ENCODE measurements at places on chromosomes 16 and 17.

GRCh38 chr17:6110592-6110991 lies 40.4 kb downstream of the WSCD1 start:
- DNase-seq, result no peak

GRCh38 chr17:78884148-78884825 lies 18.7 kb downstream of the CEP295NL start:
- no peak for DNase-seq

DNA sequence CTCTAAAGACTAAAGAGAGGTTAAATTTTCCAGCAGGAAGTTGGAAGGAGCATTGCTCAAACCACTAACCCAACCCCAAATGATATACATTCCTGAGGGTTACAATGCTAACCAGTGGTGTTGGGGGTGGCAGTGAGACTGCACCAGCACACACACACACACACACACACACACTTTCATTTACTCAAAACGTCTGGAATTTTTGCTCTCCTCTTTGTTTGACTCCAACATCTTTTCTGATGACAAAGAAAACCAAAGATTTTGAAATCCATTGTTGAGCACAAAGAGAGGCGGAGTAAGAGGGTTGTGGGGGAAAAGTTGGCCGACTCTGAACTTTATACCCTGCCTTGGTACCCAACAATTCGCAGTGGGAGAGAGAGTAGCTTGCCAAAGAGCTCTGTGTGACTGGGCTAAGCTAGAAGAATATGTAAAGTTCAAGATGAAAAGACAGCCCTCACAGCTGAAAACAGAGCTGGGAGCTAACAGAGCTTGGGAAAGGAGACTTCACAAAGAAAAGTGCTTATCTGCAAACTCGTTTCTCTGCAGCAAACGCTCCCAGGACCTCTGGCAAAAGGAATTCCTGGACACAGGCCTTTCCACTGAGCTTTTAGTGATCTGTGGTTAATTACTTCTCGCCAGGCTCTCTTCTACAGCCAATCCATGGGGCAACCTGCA lies 426.0 kb upstream of the CDH11 start:
- DNase-seq, result no peak

DNA sequence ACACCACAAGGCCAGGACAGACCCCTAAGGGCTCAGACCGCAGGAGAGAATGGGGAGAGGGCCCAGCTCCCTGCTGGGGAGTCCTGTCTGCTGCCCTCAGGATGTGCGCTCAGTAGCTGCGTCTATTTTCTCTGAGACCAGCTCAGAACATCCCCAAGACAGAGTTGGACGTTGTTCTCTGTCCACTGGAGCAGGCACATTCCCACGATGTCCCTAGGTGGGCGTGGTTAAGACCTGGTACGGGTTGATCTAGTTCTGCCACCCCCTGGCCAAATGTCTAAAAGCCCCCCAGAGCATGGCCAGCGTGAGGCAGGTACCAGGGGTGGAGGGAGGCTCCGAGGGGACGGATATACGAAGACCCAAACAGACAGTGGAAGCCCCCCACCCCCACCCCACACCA lies 842 bp upstream of the CALB2 start:
- DNase-seq, result no peak

GRCh38 chr16:68259007-68259825 lies 5.1 kb upstream of the SLC7A6 start:
- no peak for DNase-seq

DNA sequence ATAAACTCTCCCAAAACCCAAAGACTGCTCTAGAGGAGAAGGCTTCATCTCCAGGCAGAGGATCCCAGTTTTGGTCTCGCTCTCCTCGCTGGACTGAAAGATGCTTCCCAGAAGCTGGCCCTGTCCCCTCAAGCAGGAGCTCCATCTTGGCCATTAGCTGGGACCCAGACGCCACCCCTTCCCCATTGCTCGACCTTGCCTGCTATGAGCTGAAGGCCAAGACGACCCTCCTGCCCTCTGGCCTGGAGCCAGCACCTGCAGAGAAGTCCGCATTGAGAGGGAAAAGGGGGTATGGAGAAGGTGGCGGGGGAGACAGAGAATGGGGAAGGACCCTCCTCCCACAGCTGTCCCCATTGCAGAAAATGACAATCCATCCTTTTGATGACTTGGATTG lies 3.6 kb upstream of the RCVRN start:
- DNase-seq, result no peak

GRCh38 chr17:15915961-15916360 lies 29.0 kb upstream of the ADORA2B start:
- no peak for DNase-seq

- no peak for DNase-seq
Observed at GRCh38 chr17:81418710-81419318, 23.6 kb downstream of the BAHCC1 start.

DNA sequence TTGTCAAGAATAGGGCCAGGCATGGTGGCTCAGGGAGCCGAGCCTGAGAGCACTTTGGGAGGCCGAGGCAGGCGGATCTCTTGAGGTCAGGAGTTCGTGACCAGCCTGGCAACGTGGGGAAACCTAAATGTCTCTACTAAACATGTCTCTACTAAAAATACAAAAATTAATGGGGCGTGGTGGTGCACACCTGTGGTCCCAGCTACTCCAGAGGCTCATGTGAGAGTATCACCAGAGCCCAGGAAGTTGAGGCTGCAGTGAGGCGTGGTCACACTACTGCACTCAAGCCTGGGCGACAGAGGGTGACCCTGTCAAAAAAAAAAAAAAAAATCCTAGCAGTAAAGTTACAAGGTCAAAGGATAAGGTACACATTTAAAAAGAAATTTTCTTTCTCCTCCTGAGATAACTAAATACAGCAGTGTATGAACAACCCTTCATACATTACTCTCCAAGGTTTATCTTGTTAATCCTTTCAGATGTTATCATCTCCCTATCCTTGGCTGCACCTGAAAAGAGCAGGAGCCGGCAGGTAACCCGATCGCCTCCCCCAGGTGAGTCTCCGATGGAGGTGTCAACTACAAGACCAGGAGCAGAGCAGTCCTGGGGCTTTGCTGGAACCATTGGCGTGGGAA lies 122.3 kb downstream of the GOSR1 start:
- DNase-seq, result no peak

- DNase-seq, result no peak
Observed at GRCh38 chr16:10145542-10146035, 36.6 kb downstream of the GRIN2A start.

DNA sequence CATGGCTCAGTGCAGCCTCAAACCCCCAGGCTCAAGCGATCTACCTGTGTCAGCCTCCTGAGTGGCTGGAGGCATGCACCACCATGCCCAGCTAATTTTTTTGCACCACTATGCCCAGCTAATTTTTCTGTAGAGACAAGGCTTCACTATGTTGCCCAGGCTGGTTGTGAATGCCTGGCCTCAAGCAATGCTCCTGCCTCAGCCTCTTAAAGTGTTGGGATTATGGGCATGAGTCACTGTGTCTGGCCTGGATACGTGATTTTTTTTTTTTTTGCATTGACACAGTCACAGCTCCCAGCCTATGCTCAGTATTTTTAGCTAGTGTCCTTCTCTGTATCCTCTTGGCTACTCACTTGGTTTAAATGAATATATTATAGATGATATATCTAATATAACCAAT lies 377.0 kb upstream of the TNRC6C start:
- DNase-seq, result no peak

GRCh38 chr16:733382-734207 lies 6.7 kb downstream of the HAGHL start:
- no peak for DNase-seq

DNA sequence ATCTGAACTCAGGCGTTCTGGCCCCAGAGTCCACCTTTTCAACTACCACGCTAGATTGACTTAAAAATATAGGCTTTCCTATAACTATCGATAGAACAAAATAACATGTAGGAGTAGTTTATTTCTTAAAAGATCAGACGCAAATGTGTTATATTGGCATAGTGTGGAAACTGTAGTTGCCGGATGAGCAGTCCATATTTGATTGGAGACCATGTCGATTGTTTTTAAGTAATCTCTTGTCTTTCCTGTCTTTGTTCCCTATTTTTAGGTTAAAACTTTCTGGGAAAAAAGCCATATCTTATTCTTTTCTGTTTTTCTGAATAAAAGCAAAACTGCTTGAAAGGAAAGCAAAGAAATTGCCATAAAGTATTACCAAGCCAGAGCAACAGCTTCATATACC lies 53.1 kb downstream of the GAN start:
- no peak for DNase-seq

DNA sequence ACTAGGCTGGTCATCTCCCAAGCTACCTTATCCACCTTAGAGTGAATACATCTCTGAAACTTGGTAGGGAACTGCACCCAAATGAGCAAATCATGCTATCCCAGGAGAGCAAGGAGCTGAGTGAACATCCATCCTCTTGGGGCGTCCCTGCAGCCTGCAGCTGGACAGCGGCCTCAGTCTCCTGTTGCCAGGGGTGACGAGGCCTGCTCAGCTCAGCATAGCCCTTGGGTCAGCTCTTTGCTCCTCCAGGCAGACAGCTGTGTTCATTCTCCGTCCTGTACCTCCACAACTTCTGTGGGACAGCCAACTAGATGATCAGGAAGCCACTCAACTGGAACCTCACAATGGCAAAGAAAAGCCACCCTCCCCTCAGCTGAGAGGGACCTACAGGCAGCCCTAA lies 111.9 kb downstream of the SOCS1 start:
- no peak for DNase-seq

- no peak for DNase-seq
Observed at GRCh38 chr17:8038954-8039610, at the start of gene ALOX15B. Gene ALOX15B (plus strand): TSS chr17:8039059. CDS start chr17:8039156, 97 bp downstream.

DNA sequence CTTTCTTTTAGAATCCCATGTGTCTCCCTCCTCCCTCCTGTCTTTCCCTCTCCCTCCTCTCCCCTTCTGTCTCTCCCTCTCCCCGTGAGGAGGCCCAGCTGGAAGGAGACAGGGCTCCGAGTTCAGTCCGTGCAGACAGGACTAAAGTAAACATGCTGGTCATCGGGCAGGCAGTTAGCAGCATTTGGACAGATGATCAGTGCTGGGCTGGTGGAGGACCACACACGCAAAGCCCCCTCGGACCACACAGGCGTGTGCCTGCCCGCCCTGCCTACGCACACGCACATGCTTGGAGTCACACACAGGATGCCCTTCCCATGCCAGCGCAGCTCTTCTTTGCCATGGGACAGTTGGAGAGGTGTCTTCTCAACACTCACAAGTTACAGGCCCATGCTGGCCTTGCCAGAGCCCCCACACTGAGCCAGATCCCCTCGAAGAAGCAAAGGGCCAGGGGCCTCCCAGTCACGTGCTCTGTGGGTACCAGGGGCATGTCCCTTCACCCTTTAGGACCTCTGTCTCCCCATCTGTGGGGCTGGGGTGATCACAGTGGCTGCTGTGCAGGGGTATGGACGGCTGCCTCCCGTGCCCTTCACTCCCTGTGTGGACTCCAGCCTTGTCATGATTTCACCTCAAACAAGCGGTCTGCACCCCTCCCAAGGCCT lies 215.7 kb upstream of the FOXF1 start:
- no peak for DNase-seq

GRCh38 chr16:81866820-81867440 lies 87.8 kb downstream of the PLCG2 start:
- no peak for DNase-seq

GRCh38 chr16:74611721-74612120 lies 4.8 kb upstream of the GLG1 start:
- no peak for DNase-seq

GRCh38 chr16:70476272-70477020 lies 22.1 kb downstream of the FCSK start:
- DNase-seq, result peak; percentile 31

DNA sequence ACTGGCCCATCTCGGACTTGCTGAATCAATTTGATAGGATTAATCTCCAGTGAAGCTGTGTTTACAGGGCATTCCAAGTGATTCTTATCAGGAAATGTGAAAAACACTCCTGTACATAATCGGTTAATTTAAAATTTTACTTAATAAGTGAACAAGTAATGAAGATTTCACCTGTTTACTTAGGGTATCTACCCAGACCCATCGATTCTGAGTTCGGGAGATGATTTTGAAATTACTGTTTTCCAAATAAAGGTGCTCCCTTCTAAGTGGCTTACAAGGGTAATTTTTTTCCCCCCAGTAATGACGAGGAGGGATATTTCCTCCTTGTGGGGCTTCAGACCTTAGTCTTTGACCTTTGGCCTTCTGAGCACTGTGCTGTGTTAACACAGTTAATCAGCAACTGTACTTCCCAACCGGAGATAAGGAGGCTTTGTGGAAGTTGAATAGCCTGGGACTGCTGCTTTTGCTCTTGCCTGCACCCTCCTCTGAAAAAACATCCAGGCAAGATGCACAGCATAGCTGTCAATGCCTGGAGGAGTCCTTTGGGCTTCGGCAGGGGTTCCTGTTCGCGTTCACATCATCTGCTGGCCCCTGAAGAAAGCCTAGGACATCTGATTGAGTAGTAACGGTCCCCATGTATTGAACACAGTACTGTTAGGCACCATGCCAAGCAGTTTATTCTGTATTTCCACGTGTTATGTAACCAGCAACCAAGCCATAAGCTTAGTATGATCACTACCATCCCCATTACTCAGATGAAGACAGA lies 1.8 kb downstream of the FAHD1 start:
- DNase-seq, result no peak

GRCh38 chr16:76276745-76277438 lies at the start of gene CNTNAP4:
Gene CNTNAP4 (plus strand): TSS chr16:76277401. CDS start chr16:76277663, 262 bp downstream.
- no peak for DNase-seq

Measured in activated CD4-positive, alpha-beta T cell treated with anti-CD3 and anti-CD28 coated beads for 24 hours (primary cell).